ENCODE measurements at places on chromosomes 4 and X. TPM values are rescaled to one million over a fixed set of nuclear protein-coding genes. Genes with fewer than 3 reads are reported as not detected.

DNA sequence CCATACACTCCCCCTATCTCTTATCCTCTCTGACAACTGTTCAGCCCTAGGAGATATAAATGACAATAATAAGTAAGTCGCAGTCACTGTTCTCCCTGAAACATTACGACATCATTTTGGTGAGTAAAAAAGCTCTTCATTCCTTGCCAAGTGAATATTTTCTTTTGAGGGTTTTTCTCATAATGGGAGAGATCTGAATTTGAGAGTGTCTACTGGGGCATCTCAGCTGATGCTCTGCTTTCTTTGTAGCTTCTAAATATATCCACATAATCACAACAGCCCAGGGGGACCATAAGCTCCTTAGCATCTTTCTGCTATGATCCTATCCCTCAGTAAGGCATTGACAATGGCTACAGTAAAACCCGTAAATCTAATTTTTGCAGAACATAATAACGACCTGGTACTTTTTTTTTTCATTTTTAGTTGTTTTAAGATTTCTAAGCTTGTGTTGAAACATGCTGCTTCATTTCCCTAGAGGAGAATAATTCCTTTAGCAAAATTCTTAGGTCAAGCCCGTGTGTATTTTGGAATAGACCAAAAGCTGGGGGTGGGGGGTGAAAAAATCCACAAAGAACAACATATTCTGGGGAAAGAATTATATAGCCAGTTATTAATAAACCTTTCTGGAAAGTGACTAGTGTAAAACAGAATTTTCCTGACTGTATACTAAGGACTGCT, 78.1 kb upstream of the GPM6B start:
- DNase-seq = no peak

FTHL17 gene
- total RNA-seq = not detected

RASGEF1B gene
- total RNA-seq = 6.8 TPM

- no peak for DNase-seq
Observed at GRCh38 chrX:100265179-100265578, 144.9 kb downstream of the PCDH19 start.

DNA sequence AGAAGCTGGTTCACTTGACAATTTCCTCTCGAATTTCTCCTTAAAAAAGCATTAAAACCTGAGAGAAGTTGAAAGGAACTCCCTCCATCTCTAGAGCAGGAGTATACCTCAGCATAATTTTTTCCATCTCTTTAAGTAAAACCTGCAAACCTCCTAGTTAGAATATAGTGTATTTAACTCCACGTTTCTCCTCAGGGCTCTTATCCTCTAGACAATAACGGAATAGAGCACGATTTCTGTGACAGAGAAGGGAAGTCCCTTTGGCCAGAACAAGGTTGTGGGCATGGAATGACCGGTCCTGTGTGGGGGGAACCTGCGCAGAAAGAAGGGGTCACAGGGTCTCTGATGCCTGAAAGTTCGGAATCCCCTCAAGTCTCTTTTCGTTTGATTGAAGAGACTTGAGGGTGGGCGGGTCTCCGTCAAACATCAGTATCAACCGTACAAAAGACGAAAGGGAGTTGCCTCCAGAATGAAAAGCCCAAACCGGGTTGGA, 697 bp downstream of the ZNF280C start:
- no peak for DNase-seq

RTL9 gene
- total RNA-seq = not detected

DNA sequence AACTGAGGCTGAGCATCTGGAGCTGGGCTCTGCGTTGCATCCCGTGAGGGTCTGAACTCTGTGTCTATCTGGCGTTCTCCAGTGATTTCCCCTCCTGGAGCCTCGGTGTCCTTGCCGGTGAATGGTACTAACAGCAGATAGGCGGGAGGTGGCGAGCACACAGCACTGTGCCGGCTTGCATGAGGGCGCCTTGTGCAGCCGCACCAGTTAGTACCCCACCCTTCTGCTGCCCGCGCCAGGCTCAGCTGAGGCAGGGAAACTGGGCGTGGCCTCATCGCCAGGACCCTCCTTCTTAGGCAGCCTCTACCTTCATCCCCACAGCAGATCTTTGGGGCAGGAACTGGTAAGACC, 42.7 kb downstream of the SORCS2 start:
- DNase-seq = no peak
